ENCODE measurements at places on chromosomes 7 and 10. TPM values are rescaled to one million over a fixed set of nuclear protein-coding genes. Genes with fewer than 3 reads are reported as not detected.
A peak's percentile ranks its signal among the peaks of the same experiment; 100 is the strongest.

TAS2R4 gene
- total RNA-seq, result 2.6 TPM

VGF gene
- total RNA-seq, result 0.30 TPM

- no peaks in the 10 kb centered on the region for H3K4me1 ChIP-seq
- H3K4me3 ChIP-seq, result no peak overlapping the region
- H3K27me3 ChIP-seq, result no peaks in the 10 kb centered on the region
- DNase-seq, result no peak
- H3K27ac ChIP-seq, result no peak overlapping the region
Measured at GRCh38 chr10:82867056-82867455, 992.1 kb downstream of the NRG3 start.

DNA sequence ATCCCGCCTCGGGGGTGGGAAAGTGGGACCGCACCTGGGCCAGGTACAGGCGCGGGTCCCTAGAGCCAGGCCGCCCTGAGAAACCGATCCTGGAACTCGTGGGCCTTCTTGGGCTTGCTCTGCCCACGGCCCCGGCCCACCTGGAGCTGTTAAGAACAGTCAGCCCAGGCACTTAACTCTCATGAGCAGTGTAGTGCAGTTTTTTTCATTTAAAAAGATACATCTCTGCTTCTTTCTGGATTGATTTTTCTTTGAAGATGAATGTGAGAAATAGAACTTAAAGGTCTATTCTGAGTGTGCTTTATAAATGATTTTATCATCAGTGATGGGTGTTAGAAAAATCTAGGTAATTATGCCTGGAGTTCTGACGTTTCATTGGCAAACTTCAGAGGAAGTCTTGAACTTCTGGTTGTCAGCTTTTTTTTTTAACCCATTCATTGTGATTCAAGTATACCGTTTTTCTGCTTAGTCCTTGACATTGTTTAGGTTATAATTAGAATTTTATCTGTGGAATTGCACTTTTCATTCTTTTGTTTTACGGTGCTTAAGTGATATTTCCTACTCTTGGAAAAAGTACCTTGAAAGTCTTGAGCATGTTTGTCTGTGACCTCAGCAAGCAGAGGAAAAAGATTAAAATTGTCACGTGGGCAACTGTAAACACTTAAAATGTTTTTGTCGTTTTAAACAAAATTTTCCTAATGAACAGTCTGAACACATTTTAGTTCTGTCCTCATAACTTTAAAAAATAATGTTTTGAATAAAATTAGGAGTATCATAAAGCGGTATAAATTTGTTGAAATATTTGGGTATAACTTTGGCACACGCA is 906 bp downstream of the CDK1 start:
- H3K4me1 ChIP-seq, result peaks cover 7% of the 10 kb centered on the region
- no peaks in the 10 kb centered on the region for H3K27me3 ChIP-seq
- H3K36me3 ChIP-seq, result no peaks in the 10 kb centered on the region
- H3K4me3 ChIP-seq, result peak overlapping the region; percentile 32
- H3K27ac ChIP-seq, result no peak overlapping the region

BHLHA15 gene
- total RNA-seq, result 0.92 TPM

MYL10 gene
- 0.60 TPM for total RNA-seq

GRCh38 chr10:111278266-111278665 is 201.4 kb downstream of the ADRA2A start:
- H3K36me3 ChIP-seq, result no peaks in the 10 kb centered on the region
- DNase-seq, result no peak
- H3K4me1 ChIP-seq, result no peaks in the 10 kb centered on the region

- peaks cover 12% of the 10 kb centered on the region for H3K4me1 ChIP-seq
- peaks cover 79% of the 10 kb centered on the region for H3K27me3 ChIP-seq
- no peak overlapping the region for H3K27ac ChIP-seq
- peak; percentile 8 for DNase-seq
- no peaks in the 10 kb centered on the region for H3K36me3 ChIP-seq
Measured at GRCh38 chr10:16519908-16520861, 1.5 kb downstream of the C1QL3 start.

CYP3A7 gene
- total RNA-seq, result 803 TPM

GRCh38 chr7:21763818-21764217 is 181.9 kb downstream of the CDCA7L start:
- H3K27ac ChIP-seq, result no peak overlapping the region
- no peak overlapping the region for H3K4me3 ChIP-seq
- H3K27me3 ChIP-seq, result no peaks in the 10 kb centered on the region
- H3K36me3 ChIP-seq, result no peaks in the 10 kb centered on the region

ZNF32 gene
- total RNA-seq, result 57.9 TPM

- H3K27ac ChIP-seq, result peak overlapping the region; percentile 76
- H3K4me3 ChIP-seq, result no peak overlapping the region
- DNase-seq, result peak; percentile 81
- H3K36me3 ChIP-seq, result no peaks in the 10 kb centered on the region
- peaks cover 25% of the 10 kb centered on the region for H3K4me1 ChIP-seq
- H3K27me3 ChIP-seq, result no peaks in the 10 kb centered on the region
Measured at GRCh38 chr10:34319197-34319846, 495.8 kb downstream of the PARD3 start.

PON1 gene
- 37.4 TPM for total RNA-seq

LRRN3 gene
- 6.8 TPM for total RNA-seq

- no peaks in the 10 kb centered on the region for H3K27me3 ChIP-seq
- H3K27ac ChIP-seq, result peak overlapping the region; percentile 25
- no peaks in the 10 kb centered on the region for H3K36me3 ChIP-seq
Measured at GRCh38 chr7:30348083-30348560, 63.7 kb downstream of the ZNRF2 start.

UPK3B gene
- total RNA-seq, result 16.8 TPM

DNA sequence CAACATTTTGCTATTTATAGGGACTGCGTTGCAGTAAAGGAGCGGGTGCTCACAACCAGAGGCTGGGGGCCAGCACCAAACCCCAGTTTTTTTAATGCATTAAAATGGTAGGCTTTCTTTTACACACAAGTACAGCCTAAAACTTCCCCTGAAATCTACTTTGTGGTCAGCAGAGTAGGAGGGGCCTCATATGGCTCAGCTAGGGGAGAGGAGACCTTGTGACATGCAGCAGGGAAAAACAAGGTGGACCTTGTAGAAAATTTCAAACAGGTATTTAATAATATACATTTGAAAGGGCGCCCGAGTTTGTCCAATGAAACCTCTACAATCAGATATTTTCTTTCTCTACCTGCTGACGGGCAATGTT is 1.4 kb downstream of the CCDC136 start:
- H3K27me3 ChIP-seq, result peaks cover 7% of the 10 kb centered on the region
- no peak overlapping the region for H3K27ac ChIP-seq
- no peak for DNase-seq
- H3K36me3 ChIP-seq, result no peaks in the 10 kb centered on the region
- H3K4me3 ChIP-seq, result no peak overlapping the region

RELN gene
- total RNA-seq, result 22.0 TPM

GPR37 gene
- total RNA-seq, result 8.8 TPM

CCL24 gene
- not detected for total RNA-seq

HMX3 gene
- total RNA-seq, result not detected

DNA sequence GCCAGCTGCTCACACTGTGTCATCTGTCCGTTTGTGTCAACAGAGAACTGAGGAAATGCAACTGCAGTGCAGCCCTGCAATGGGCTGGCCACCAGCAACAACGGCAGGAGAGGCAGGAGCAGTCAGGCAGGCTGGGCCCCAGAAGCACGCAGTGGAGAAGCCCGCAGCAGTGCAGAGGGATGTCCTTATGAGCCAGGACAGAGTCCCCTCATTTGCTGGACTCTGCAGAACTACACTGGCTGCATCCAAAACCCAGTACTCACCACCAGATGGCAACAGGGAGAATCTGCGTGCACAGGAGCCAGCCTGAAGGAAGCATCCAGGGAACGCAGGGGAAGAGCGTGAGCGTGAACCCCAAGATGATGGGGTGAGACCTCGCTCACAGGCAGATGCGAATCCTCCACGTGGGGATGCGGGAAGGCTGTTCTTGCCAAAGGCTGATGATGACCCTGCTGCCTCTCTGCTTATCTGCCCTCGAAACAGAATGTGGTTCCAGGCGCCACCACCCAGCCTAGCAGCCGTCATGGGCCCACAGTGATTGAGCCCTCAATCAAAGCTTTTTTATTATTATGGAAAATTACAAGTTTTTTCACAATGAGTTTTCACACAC is 232.1 kb downstream of the PTPRN2 start:
- H3K4me1 ChIP-seq, result no peaks in the 10 kb centered on the region
- no peak for DNase-seq
- H3K27ac ChIP-seq, result no peak overlapping the region
- no peaks in the 10 kb centered on the region for H3K36me3 ChIP-seq

PRKG1 gene
- 8.1 TPM for total RNA-seq

GRCh38 chr7:157271991-157272324 is 64.8 kb upstream of the DNAJB6 start:
- H3K27me3 ChIP-seq, result no peaks in the 10 kb centered on the region
- H3K4me3 ChIP-seq, result no peak overlapping the region
- peaks cover 10% of the 10 kb centered on the region for H3K4me1 ChIP-seq
- H3K27ac ChIP-seq, result peak overlapping the region; percentile 92

PON3 gene
- total RNA-seq, result not detected

ATG9B gene
- total RNA-seq, result 0.64 TPM

- no peak for DNase-seq
- H3K27ac ChIP-seq, result no peak overlapping the region
- no peaks in the 10 kb centered on the region for H3K27me3 ChIP-seq
- H3K4me1 ChIP-seq, result peaks cover 6% of the 10 kb centered on the region
- H3K36me3 ChIP-seq, result no peaks in the 10 kb centered on the region
Measured at GRCh38 chr7:16479591-16479990, 14.1 kb upstream of the SOSTDC1 start.

GRCh38 chr7:114865564-114865963 is 56.3 kb upstream of the MDFIC start:
- no peak overlapping the region for H3K27ac ChIP-seq
- H3K4me1 ChIP-seq, result no peaks in the 10 kb centered on the region
- no peaks in the 10 kb centered on the region for H3K27me3 ChIP-seq
- H3K36me3 ChIP-seq, result no peaks in the 10 kb centered on the region

DNA sequence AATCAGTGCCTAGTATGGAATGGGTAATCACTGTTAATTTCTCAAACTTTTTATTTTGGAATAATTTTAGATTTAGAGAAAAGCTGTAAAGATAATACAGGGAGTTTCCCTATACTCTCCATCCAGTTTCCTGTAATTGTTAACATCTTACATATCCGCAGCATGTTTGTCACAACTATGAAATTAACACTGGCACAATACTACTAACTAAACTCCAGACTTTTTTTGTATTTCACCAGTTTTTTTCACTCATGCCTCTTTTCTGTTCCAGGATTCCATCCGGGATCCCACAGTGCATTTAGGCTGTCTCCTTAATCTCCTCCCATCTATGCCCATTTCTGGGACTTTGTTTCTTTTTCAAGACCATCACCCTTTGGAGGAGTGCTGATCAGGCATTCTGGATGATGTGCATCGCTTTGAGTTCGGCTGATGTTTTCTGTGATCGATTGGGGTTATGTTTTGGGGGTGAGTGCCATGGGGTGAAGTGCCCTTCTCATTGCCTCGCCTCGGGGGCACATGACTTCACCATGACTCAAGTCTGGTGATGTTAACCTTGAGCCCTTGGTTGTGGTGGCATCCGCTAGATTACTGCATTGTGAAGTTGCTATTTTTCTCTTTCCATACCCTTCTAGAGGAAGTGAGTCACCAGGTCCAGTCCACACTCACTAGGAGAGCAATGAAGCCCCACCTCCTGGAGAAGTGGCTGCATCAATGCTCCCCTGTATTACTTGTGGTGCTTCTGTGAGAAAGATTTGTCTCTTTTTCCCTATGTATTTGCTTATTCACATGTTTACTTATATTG is 43.9 kb upstream of the GRB10 start:
- H3K36me3 ChIP-seq, result no peaks in the 10 kb centered on the region
- DNase-seq, result peak; percentile 47
- no peak overlapping the region for H3K4me3 ChIP-seq
- no peaks in the 10 kb centered on the region for H3K27me3 ChIP-seq
- peaks cover 8% of the 10 kb centered on the region for H3K4me1 ChIP-seq

GRCh38 chr7:151428378-151429236 is 11.3 kb downstream of the CRYGN start:
- DNase-seq, result peak; percentile 49
- no peaks in the 10 kb centered on the region for H3K27me3 ChIP-seq
- no peaks in the 10 kb centered on the region for H3K36me3 ChIP-seq
- H3K27ac ChIP-seq, result peak overlapping the region; percentile 71
- H3K4me3 ChIP-seq, result no peak overlapping the region
- H3K4me1 ChIP-seq, result peaks cover 23% of the 10 kb centered on the region

DNA sequence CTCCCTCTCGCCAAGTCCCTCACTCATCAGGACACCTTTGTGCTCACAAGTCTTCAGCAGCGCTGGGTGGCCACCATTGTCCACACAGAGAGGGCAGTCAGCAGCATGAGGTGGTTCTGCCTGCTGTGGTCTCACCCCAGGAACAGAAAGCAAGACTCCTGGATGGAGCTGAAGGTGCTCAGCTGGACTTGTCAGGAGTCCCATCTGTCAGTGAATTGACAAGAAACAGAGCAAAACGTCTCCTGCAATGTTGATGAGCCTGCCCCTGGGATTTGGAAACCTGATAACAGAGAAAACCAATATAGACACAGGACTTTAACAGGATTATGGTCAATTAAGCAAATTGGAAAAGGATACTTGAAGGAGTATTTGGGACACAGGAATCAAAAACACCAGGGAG is 122.2 kb upstream of the PRSS58 start:
- H3K4me3 ChIP-seq, result no peak overlapping the region
- no peak overlapping the region for H3K27ac ChIP-seq
- no peaks in the 10 kb centered on the region for H3K36me3 ChIP-seq
- no peaks in the 10 kb centered on the region for H3K27me3 ChIP-seq

- H3K4me1 ChIP-seq, result peaks cover 12% of the 10 kb centered on the region
- H3K36me3 ChIP-seq, result no peaks in the 10 kb centered on the region
- H3K4me3 ChIP-seq, result peak overlapping the region; percentile 98
- peak; percentile 8 for DNase-seq
- H3K27ac ChIP-seq, result peak overlapping the region; percentile 99
Measured at GRCh38 chr7:127393368-127394058, 1.0 kb upstream of the ZNF800 start.

PTPRZ1 gene
- total RNA-seq, result 5.0 TPM

CALML3 gene
- not detected for total RNA-seq

SLC16A12 gene
- total RNA-seq, result 5.7 TPM

DNA sequence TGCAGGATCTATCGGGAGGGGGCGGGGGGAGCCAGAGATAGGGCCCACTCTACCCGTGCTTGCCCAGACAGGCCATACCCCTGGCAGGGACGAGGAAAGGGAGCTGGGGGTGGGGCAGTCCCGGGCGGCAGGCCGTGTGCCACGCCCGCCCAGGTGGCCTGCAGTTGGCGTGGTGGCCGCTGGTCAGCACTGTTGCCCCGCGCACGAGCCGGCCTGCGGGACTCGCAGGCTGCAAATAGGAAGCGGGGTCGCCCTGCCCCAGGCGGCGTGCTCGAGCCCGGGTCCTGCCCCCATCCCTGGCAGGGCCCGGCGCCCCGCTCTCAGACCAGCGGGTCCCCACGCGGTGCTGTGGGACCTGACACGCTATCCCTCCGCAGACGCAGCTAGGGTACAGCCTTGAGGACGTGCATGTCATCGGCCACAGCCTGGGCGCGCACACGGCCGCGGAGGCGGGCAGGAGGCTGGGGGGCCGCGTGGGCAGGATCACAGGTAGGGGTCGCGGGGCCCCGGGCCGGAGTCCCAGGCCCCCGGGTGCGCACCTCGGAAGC is 6.7 kb downstream of the PNLIPRP2 start:
- H3K4me3 ChIP-seq, result peak overlapping the region; percentile 42
- H3K27me3 ChIP-seq, result no peaks in the 10 kb centered on the region
- peak; percentile 75 for DNase-seq
- no peaks in the 10 kb centered on the region for H3K4me1 ChIP-seq
- no peaks in the 10 kb centered on the region for H3K36me3 ChIP-seq

PGAM2 gene
- total RNA-seq, result not detected

All from hepatocyte (in vitro differentiated cells).